Brain (organoid and tissue), 16 donors: ENCODE measurements at places on chromosomes 2 and 18.

DNA sequence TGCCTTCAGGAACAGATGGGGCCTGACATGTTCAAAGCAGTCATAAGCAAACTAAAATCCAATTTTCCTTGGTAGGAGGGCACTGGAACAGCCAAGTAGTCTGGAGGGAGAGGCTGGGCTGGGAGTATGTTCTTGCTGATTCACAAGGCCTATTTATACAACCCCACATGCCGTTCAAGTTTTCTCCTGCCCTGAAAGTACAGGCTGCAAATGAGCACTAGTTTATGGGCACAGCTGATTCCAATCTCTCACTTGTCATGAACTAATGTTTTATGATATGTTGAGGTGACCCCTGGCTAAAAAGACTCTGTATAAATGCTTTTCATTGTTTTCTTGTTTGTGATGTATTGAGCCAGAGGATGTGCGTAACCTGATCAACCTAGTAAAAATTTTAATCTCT lies 183.4 kb upstream of the SRD5A2 start:
- DNase-seq: peak; percentile 90

GRCh38 chr2:80302314-80303005 lies 2.1 kb downstream of the LRRTM1 start:
- peak; percentile 66 for DNase-seq

GRCh38 chr2:96811917-96812316 lies 4.2 kb upstream of the CNNM3 start:
- DNase-seq: no peak

- peak; percentile 48 for DNase-seq
These were observed 218.2 kb downstream of the SH3BP4 start for GRCh38 chr2:235170016-235170415.

GRCh38 chr2:230770804-230771203 lies 58.2 kb downstream of the CAB39 start:
- no peak for DNase-seq

DNA sequence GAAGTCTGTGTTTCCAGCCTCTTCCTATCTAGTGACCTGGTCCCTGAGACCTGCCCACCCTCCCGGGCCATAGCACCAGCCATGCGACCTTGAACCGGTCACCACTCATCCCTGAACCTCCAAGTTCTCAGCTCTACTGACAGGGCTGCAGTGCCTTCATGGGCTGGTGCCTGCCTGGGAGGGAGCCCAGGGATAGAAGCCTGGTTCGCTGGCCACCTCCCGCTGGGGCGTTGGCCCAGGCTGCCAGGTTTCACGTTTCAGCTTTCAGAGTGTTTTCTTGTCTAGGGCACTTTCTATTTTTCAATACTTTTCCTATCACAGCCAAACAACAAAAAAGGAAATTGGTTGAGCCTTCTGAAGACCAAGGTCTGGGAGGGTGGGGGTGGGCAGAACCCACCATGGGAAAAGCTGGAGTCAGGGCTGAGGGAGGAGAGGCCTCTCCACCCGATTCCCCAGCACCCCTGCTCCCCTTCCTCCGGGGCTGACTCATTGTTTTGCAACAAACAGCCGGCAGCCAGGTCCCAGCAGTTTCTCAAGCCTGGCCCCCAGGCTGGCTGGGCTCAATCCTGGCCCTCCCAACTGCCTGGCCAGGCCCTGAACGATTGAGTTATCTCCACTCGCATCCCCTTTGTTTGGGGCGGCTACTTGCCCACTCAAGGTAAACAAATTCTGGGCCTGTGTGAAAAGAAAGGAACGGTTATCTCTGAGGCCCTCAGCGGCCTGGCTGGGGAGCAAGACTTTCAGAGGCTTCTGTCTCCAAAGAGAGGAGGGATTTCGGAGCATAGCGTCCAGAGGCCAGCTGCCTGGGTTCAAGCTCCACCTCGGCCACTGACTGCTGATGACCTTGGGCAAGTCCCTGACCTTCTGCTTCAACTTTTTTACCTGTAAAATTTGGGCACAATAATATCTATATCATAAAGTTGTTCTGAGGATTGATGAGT lies 47.5 kb downstream of the ZFP36L2 start:
- DNase-seq: no peak

GRCh38 chr18:3074087-3074486 lies 61.1 kb upstream of the LPIN2 start:
- no peak for DNase-seq

GRCh38 chr2:112768432-112768831 lies 4.0 kb upstream of the CKAP2L start:
- DNase-seq: no peak

DNA sequence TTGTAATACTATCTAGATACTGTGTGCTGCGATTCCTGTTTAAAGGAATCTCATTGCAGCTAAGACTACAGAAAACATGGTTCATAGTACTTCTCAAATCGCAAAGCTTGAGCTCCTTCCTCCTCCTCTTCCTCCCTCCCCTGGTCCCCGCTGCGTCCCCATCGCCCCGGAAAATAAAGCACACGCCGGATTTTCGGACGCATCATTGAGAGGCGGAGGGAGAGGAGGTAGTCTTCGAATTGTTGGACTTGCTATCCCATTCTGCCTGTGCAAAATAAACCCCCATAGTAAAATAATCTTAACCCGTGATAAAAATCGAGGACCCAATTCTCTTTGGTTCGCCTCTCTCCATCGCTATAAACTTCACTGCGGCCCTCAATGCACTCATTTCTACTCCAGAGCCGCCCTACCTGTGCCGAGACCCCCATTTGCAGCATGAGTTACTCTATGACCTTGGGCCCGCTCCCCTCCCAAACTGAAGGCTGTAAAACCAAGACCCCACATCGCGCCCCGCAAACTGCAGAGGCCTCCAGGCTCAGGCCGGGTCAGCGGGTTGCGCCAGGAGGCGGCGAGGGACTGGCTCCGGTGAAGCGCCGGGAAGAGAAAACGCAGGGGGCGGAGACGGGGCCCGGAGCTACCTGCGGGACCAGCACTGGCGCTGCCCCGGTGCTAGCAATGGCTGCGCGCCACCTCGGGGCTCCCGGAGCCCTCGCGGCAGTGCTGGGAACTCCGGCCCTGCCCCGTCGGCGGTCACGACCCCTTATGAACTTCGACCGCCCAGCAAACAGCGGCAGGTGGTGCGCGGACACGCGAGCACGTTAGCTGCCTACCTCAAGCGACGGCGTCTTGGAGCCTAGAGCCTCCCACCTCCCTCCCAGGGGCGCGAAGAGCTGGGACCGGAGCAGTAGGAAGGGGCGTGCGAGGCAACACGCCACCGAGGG lies 649 bp downstream of the ESCO1 start:
- peak; percentile 23 for DNase-seq

DNA sequence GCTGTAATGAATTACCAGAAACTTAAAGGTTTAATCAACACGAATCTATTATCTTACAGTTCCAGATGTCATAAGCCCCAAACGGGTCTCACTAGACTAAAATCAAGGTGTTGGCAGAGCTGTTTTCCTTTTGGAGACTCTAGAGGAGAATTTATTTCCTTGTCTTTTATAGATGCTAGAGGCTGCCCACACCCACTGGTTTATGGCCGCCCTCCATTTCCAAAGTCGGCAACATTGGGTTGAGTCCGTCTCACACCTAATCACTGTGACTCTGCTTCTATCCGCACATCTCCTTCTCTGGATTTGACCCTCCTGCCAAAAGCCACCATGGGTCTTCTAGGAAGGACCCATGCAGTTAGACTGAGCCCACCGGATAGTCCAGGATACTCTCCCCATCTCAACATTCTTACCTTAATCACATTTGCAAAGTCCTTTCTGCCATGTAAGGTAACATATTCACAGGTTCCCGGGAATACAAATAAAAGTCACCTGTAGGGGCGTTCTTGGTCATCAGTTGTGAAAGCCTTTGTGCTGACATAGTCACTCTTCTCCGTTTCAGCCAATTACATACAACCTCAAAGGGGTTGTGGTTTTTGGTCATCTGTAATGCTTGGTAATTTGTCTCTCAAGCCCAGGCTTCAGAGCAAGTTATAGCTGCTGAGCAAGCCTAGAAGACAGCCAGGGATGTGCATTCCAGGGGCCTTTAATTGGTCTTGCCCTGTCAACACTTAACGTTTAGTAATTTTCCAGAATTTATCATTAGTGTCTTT lies 179.4 kb downstream of the ANTXR1 start:
- no peak for DNase-seq

DNA sequence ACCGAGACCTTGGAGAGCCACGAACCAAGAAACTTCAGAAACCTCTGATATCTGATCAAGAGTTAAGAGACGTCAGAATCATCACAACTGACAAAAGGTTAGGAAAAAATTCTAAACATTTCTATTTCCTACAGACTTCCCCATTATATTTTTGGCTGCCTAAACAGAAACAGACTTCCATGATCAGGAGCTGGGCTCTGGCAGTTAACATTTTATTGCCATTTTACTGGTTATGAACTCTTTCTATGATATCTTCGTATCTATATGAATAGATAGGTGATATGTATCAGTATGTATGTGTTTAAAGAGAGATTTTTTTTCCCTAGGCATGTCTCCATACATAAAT lies 31.1 kb upstream of the PPP1R1C start:
- DNase-seq: no peak

DNA sequence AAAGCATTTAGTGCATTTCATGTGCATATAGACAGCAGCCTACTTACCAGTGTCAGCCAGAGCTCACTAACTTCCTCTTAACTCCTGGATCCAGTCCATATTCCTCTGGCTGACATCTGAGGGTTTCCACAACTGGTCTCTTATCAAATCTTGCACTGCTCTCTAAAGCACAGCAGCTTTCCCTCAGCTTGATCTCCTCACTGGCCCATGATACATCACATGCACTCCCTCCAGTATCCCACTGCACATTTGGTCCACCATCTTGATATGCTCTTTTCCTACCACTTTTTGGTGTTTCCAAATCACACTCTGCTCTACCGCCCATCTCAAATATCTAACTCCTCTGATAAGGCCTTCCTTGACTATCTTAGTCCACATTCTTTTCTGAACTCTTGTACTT lies 105.0 kb upstream of the ZFP36L2 start:
- DNase-seq: no peak

GRCh38 chr2:209334188-209335017 lies 89.4 kb upstream of the MAP2 start:
- DNase-seq: peak; percentile 95

- no peak for DNase-seq
These were observed 5.6 kb downstream of the SNED1 start for GRCh38 chr2:241003830-241004564.

DNA sequence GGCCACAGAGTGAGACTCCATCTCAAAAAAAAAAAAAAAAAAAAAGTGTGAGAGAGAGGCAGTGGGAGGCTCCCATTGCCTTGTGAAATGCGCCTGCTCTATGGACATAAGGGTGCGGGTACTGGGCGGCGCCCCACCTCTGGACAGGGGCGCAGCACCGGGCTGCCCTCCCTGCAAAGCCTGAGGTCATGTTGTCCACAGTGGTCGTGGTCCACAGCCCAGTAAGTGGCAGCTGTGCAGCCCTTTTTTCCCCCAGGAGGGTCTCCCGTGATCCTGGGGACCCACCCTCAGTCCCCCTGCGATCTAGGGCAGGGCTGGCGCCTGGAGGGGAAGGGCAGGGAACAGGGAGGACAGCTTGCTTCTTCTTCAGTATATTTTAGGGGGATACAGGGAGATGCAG lies 37.8 kb downstream of the LPIN1 start:
- no peak for DNase-seq

- DNase-seq: peak; percentile 44
These were observed 901 bp downstream of the SPOPL start for GRCh38 chr2:138502255-138503086.

- DNase-seq: no peak
These were observed 13.1 kb upstream of the CETN1 start for GRCh38 chr18:567122-567521.

GRCh38 chr2:38213619-38214167 lies 137.7 kb upstream of the CYP1B1 start:
- no peak for DNase-seq

- DNase-seq: no peak
These were observed 51.6 kb upstream of the CPO start for GRCh38 chr2:206887745-206888144.

GRCh38 chr2:195695002-195695631 lies 38.1 kb downstream of the SLC39A10 start:
- no peak for DNase-seq

DNA sequence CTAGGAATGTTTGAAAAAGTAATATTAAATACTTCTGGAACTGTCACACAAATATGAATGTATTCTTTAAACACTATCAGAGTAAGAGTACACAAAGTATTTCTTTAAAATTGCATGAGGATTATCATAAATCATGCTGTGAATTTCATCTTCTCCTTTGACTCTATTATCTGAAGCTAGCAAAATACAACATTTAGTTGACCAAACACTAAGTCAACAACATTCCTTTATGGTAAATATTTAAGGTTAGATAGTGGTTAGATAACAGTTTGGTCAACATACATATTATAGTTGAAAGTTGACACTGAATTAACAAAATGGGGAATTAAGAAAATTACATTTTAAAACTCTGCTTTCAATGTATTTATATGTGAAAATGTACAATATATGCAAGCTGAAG lies 72.1 kb upstream of the GRB14 start:
- no peak for DNase-seq

DNA sequence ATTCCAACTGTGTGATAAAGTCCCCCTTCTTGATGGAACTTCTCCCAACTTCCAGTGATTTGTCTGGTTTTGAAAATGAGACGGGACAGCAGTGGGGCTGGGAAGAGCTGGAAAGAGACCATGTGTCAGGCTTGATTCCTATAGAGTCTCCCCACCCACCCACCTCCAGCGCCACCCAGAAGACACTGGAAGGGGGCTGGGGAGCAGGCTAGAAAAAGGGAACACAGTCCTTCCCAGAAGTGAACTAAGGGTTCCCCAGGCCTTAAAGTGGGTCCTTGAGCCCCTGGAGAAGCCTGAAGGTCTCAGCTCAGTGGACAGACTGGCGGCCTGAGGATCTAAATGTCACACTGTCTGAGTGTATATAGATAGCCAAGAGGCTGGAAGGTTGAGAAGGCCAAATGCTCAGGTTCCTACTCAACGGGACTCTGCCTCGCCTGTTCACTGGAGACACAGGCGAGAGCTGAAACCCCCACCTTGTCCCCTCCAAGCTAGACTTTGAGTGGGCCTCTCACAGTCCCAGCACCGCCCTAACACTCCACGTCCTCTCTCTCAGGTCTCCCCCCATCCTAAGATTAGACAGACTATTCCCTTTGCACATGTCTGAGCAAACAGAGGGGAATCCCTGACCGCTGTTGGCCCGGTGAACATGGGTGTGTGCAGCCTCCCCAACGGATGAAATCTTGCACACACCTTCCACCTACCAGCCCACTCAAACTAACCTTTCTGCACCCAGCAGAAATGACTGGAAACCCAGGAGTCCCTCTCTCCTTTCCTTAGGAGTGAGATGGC lies 1.6 kb downstream of the PKDCC start:
- no peak for DNase-seq
